ENCODE measurements at places on chromosomes 11 and 22.

- no peak for DNase-seq
Measured at GRCh38 chr11:20060181-20060580, 100.1 kb downstream of the DBX1 start.

DNA sequence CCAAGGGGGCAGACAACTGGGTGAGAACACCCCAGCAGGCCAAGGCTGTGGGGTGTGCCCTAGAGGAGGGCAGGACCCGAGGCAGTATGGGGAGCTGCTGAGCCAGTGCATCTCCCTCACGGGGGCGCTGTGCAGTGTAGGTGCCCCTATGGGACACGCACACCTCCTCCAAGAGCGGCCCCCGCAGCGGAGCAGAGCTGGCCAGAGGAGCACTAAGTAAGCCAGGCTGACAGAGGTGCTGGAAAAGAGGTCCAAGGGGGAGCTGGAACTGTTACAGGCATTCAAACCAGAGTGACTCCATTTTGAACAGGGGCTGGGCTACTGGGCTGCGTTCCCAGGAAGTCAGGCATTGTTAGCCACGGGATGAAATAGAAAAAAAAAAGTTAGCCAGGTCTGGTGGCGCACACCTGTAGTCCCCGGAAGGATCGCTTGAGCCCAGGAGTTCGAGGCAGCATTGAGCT, 41.8 kb downstream of the TST start:
- peak; percentile 74 for DNase-seq

DNA sequence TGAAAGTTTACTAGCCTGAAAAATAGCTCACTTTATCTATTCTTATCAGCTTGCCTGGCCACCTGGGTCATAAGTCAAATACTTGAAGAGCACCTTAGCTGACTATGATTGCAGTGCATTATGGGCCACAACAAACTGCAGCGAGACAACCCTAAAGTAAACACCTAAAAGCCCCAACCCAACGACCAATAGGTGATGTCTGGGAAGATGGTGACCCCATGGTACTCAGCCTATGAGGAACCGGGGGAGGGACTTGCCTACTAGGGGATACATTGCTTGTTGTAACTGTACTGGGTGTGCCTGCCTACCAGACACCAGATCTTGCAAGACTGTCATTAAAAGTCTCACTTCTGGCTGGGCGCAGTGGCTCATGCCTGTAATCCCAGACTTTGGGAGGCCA, 35.6 kb upstream of the APOBEC3A start:
- DNase-seq: no peak

DNA sequence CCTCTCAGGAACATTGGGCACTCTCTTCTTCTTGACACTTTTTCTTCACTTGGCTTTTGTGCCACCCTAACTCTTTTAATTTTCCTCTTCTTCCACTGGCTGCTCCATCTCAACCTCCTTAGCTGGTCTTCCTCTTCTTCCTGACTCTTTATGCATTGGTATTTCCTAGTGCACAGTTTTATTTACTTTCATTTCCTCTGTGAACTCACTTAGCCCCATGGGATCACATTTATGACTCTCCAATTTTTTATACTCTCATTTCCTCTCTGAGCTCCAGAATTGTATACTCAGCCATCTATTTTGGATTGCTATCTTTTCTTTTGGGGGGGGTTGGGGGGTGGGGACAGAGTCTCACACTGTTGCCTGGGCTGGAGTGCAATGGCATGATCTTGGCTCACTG, 38.5 kb upstream of the LARGE1 start:
- no peak for DNase-seq

- DNase-seq: no peak
Measured at GRCh38 chr11:33211580-33211979, 45.6 kb upstream of the HIPK3 start.

- no peak for DNase-seq
Measured at GRCh38 chr11:119342362-119343130, 1.9 kb upstream of the C1QTNF5 start.

GRCh38 chr11:61194169-61194671, 9.1 kb upstream of the PGA3 start:
- DNase-seq: no peak

DNA sequence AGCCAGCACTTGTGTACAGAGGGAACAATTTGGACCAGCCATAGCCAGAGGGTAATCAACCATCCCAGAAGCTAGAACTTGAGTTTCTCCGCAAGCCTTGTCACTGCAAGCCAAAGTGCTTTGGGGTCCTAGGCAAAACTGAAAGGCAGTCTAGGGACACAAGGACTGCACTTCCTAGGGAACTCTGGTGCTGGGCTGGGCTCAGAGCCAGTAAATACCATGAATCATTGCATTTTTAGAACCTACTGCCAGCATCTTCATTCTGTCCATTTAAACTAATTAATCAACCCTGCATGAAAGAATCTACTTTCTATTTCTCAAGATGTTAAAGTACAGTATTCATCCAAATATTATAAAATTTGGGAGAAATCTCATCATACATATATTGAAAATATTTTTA, 20.0 kb downstream of the PATE3 start:
- DNase-seq: no peak

GRCh38 chr11:257766-258493, 20.3 kb upstream of the NLRP6 start:
- no peak for DNase-seq

DNA sequence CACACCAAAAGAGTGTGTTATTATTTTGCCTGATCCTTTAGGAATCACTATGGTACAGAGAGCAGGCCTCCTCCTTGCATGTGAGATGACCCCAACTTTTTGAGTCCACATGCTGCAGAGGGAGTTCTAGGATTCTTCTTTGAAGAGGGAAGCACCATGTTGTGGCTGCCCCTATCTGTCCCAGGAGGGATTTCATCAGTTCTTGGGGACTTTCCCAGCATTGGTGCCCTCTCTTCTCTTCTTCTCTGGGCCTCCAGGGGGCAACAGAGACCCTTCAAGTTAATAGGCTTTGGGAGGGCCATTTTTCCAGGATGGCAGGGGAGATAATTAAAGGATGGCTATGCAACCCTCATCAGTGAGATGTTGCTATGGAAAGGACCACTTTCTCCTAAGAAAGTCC, 3.6 kb downstream of the MMP1 start:
- DNase-seq: no peak

DNA sequence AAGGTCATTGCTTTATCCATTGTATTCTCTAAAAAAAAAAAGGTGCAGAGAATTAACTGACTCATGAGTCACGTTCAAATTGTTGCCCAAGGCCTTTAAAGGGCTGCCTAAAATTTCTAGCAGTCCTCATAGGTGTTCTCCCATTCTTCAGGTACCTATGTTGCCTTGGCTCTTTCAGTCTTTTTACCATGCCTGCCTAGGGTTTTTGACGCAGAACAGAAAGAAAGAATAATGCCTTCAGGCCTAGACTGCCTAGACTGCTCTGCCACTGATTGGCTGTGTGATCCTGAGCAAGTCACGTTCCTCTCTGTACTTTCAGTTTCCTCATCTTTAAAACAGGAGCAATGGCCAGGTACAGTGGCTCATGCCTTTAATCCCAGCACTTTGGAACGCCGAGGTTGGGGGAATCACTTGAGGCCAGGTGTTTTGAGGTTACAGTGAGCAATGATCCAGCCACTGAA, 21.5 kb downstream of the CTSC start:
- no peak for DNase-seq
